CD4-positive, alpha-beta T cell treated with Interleukin-1 beta for 1 hour (primary cell): ENCODE measurements at places on chromosomes 6 and 20.

DNA sequence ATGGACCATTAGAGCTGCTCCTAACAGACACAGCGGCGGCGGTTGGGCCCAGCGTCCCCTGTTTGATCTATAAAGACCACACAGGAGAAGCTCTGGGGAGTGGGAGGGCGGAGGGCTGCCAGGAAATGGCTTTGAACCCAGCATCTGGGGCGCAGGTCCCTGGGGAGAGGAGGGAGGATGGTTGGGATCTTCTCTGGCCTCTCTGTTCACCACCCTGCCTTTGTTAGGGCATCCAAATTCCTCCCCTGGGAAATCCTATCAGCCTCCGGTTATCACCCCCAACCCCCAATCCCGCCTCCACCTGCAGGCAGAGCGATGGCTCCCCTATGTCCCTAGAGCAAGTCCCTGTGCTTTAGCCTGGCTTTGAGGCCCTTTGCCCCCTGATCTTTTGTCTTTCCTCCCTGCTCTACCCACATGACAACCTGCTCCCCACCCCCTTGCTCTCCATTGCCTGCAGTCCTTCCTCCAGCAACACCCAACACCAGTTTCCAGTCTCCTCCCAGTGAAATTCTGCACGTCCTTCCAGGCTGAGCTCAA, 7.1 kb downstream of the XKR7 start:
- DNase-seq, result no peak

GRCh38 chr6:37134396-37135191, 35.4 kb upstream of the PIM1 start:
- peak; percentile 23 for DNase-seq

- no peak for DNase-seq
Observed at GRCh38 chr6:45822246-45822812, 193.3 kb downstream of the CLIC5 start.

- DNase-seq, result no peak
Observed at GRCh38 chr6:23213651-23214050, 644.3 kb downstream of the HDGFL1 start.

DNA sequence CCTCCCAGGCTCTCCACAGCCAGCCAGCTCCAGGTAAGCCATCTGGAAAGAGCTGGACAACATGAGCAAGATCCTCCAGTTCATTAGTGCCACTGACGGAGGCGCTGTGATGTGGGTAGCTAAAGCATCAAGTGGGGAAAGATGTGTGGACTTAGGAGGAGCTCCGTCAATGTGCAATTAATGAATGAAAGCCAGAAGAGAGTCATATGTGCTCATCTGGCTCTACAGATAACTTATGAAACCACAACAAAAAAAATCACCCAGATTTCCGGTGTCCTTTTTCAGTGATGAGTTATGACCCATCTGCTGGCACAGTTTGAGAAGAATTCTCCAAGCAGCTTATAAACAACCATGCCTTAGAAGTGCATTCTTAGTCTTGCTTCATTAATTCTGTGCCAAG, 311.7 kb upstream of the PLCB4 start:
- no peak for DNase-seq

DNA sequence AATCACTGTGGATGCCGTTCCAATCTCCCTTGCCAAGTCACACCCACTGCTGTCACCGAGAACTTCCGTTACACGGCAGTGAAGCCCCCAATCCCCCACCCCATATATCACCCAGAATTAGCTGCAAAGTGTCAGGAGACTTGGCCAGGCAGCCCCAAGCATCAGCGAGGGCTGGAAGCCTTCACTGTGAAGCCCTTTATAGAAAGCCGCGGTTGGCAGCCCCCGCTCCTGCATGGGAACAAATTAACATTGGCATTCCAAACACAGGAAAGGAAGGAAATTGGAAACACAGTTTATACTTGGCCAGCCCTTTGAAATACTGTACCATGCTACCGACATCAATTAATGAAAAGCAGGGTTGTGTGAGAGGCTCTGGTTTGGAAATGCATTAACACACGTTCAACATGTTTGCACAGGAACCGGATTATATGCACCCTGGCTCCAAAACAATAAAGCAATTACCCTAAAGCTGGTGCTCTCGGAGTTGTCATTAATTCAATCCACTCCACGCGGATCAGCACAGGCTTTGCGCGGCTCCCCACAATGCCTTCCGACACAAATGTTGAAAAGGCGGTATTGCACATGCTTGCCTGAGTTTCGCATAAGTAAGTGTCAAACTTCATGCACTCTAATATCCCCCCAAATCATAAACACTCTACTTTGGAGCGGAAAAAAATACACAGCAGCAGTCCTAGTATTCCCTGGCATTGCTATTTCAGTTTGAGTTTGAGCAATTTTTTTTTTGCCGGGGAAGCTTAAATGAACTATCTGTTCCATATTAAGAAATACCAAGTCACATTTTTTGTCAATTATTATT, 7.1 kb downstream of the BMP7 start:
- no peak for DNase-seq

DNA sequence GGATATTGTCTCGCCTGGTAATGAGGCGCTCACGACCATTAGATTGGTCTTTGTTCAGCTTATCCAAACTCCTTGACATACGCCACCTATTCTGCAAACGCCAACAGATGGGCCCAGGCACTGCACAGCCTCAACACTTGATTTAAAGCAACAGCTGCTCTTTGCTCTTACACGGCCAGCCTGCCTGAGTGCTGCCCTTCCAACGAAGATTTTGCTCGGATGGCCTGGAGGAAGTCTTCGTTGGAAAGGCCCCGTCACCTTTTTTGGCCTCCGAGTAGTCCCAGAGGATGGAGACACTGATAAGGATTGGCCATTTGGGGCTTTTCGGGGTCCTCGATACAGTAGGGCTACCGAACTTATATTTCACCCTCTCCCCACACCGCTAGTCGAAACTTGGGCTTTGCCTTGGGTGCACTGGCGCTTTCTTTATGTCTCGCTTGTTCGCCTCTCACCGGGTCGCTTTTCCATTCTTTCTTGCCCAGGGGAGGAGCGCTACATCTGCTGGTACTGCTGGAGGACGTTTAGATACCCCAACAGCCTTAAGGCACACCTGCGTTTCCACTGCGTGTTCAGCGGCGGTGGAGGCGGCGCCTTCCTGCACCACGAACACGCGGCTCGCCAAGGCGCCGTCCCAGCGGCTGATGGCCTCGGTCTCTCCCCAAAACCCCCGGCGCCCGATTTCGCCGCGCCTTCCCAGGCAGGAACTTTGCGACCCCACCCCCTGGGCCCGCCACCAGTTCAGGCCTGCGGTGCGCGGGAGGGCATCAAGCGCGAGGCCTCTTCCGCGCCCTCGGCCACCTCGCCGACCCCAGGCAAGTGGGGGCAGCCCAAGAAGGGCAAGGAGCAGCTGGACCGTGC, 6.1 kb downstream of the PRDM13 start:
- DNase-seq, result no peak

GRCh38 chr20:3168829-3169590, 4.3 kb downstream of the LZTS3 start:
- DNase-seq, result no peak

- DNase-seq, result no peak
Observed at GRCh38 chr6:155224618-155225017, 39.2 kb upstream of the CLDN20 start.

DNA sequence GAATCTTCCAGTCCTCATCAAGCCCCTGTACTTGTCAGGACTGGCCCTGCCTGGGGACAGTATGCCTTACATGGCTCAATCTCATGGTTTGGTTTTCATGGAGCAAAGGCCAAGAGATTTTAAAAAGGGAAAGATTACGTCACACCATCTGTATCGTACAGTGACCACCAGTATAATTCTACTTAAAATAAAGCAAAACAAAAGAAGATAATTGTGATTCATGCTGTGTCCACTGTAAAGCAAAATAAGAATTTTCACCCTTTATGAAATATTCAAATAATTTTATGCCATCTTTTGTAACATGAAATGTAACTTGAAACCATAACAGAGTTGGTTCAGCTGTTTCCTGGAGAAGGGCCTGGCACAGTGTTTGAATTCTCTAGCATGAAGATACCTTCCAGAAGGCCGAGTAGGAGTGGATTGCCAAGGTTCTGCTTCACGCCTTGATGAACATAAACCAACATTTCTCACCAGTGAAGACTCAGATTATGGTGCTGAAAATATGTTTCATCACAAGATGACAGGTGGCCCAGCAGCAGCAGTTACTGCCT, 486.5 kb downstream of the RFPL4B start:
- DNase-seq, result no peak

DNA sequence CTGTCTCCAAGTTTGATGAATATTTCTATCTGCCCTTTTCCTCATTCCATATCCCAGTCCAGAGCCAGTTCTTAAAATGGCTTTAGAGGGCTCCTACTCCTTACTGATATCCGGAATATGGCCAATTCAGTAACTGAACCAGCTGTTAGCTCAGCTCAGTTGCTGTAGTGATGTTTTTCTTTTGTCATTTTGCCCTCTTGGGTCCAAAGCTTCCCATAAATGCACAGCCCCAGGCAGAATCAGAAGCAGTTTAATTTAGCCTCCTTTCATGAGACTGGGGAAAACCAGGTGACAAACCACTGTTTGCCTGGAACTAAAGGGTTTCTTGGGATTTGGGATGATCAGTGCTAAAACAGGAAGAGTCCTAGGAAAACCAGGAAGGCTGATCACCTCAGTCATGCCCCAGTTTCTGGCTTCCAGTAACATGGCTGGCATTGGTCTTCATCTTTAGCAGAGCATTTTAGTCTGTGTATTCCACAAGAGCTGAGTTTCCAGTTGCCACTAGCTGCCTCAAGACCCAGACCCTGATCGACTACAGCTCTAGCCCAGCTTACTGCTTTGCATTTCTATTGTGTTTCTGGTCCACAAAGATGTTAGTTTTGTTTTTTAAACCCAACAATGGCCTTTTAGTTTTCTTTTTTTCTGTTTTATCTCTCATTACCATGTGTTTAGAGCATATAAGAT, 40.6 kb upstream of the REV3L start:
- no peak for DNase-seq

DNA sequence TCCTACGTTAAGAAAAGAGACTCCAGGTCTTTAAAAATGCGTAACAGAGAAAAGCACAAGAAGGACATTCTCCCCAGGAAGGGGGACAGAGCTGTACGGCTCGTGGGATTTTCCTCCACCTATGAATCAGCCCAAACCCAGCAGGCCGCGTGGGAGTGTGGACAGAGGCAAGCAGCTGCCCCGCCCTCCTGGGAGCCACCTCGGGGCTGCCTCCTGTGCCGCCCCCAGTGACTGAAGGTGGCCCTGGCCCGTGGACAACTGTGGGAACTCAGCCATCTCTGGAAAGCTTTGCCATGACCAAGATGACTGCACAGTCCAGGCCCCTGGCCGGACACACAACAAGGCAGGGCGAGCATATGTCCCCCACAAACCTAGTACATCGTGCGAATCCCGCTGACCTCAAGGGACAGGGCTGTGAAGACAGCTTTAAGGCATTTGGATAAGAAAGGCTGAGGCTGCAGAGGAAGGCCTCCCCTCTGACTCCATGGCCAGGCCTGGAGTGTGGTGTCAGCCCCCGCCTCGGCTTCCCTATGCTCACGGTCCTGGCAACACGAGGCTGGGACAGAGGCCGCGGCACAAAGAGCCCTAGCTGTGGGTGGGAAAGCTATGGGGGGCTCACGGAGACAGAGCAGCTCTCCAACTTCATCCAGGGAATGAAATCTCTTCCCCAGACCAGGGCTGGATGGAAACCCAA, 26.9 kb downstream of the PXDC1 start:
- DNase-seq, result no peak

GRCh38 chr6:15658181-15658744, 4.6 kb downstream of the DTNBP1 start:
- peak; percentile 17 for DNase-seq

- DNase-seq, result no peak
Observed at GRCh38 chr20:9985773-9986172, 49.0 kb upstream of the ANKEF1 start.

GRCh38 chr6:109687271-109687761, 3.7 kb downstream of the AK9 start:
- DNase-seq, result no peak

GRCh38 chr6:14079433-14079832, 38.1 kb upstream of the CD83 start:
- no peak for DNase-seq

DNA sequence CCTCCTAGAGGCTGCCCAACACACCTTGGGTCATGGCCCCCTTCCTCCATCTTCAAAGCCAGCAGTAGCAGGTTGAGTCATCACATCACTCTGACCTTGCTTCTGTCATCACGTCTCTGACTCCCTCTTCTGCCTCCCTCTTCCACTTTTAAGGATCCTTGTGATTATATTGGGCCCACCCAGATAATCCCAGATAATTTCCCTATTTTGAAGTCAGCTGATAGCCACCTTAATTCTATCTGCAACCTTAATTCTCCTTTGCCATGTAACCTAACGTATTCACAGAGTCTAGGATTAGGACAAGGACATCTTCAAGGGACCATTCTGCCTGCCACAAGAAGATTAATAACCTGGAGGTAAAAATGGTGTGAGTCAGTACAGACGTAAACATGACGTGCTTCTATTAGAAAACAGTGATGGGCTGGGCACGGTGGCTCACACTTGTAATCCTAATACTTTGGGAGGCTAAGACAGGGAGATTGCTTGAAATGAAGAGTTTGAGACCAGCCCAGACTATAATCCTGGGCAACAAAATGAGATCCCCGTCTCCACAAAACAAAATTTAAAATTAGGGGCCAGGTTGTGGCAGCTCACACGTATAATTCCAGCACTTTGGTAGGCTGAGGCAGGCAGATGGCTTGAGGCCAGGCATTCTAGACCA, 3.3 kb downstream of the ZSWIM3 start:
- DNase-seq, result no peak

DNA sequence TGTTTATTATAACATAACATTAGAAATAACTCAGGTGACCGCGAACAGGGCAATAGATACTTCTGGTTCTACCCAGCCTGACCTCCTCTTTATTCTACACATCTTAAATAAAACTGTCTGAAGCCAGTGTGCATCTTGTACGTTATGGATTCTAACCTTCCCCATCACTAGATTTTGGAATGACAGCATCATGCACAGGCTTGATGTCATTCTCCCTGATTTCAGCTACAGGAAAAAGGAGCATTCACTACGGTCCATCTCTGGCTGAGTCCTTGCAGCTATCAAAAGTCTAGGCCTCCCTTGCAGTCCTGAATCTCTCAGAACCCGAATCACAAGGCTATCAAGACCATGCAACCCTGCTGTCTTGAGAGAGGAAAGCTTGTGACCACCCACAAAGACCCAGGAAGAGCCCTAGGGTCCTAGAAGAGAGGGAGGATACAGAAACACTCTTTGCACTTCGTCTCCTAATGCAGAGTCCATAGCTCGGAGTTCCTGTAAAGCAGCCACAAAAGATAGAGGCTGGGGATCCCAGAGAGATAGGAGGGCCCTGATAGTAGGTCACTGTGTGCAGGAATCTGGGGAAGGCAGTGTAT, 845 bp downstream of the HLA-DPA1 start:
- DNase-seq, result no peak

- DNase-seq, result no peak
Observed at GRCh38 chr6:151309619-151310018, 69.9 kb downstream of the AKAP12 start.

GRCh38 chr20:20743511-20744169, 31.2 kb upstream of the RALGAPA2 start:
- no peak for DNase-seq

GRCh38 chr20:4011226-4011975, 4.0 kb downstream of the RNF24 start:
- no peak for DNase-seq

- DNase-seq, result no peak
Observed at GRCh38 chr6:21381331-21381963, 212.1 kb upstream of the SOX4 start.
